ENCODE measurements at places on chromosomes 6 and 20. TPM values are rescaled to one million over a fixed set of nuclear protein-coding genes. Genes with fewer than 3 reads are reported as not detected.

- DNase-seq: no peak
Measured at GRCh38 chr6:29680904-29681303, at the start of gene ZFP57. Gene ZFP57 (minus strand): TSS chr6:29681152. CDS start chr6:29677003, 4,149 bp downstream.

DNA sequence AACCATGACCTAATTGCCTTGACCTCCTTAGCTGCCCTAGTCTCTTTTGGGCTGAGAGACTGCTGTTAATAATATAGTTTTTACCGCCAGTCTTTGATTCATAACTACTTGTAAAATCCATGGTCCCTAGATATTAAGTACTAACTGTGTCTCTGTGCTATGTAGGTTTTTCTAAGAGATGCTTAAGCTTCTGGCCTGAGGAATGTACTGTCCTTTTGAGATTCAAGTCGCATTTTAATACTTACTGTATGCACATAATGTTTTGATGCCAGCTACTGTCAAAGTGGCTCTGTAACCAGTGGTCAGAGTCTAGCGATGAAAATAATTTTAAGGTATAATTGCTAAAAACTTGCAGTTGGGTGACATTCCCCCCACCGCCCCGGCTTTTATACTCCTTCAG lies 2.1 kb downstream of the AKAP12 start:
- no peak for DNase-seq

GSTA3 gene
- polyA plus RNA-seq: 0.74 TPM

DNA sequence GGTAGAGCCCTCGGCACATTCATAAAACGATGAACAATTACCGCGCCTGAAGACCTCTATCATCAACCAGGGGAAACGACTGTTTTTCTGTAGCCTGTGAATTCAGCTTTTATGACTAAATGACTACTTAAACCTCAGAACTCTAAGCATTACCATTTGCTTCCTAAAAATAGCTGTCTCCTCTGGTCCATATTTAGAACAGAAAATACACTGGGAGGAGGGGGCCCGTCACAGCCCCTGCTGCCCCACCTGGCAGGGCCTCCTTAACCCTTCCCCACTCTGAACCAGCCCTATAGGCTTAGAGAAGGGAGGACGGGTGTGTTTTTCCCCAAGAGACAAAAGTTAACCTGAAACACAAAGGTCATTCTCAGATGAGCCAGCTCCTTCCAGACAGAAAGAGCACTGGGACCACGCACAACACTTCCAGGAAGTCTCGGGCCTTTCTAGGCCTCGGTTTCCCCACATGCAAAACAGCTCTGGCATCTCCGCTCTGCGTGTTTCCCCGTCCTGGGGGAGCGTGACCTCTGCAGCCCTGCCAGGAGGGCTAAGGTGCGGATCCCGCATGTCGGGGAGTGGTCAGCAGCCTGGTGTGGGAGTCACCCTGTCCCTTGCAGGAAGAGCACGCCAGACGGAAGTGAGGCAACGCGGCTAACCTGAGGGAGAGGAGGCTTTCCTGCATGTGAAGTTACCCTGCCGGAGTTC lies 193.9 kb downstream of the DLL1 start:
- DNase-seq: no peak

TFAP2C gene
- 0.54 TPM for polyA plus RNA-seq

DNA sequence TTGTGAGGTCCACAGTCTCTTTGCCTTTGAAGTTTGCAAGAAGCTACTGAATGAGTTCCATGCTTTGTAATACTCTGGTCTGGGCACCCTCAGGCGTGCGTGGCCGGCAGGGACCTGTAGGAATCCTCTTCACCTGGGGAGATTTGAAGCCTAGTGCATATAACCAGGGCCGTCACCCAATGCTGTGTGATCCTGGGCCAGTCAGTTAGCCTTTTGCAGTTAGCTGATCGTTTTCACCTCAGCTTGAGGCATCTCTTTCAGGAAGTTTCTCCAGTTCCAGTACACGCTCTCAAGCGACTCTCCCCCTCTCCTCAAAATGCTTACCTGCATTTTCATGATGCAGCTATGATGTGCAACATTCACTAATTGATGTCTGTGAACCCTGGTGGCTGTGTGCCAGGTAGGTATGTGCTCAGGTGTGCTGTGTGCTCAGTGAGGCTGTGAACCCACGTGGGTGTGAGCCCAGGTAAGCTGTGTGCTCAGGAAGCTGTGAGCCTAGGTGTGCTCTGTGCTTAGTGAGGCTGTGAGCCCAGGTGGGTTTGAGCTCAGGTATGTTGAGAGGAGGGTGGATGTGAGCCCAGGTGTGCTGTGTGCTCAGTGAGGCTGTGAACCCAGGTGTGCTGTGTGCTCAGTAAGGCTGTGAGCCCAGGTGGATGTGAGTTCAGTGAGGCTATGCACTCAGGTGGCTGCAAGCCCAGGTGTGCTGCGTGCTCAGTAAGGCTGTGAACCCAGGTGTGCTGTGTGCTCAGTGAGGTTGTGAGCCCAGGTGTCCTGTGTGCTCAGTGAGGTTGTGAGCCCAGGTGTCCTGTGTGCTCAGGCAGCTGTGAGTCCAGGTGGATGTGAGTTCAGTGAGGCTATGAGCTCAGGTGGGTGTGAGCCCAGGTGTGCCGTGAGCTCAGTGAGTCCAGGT lies 120.4 kb downstream of the PHACTR3 start:
- DNase-seq: no peak

- no peak for DNase-seq
Measured at GRCh38 chr6:44740566-44741120, 353.1 kb downstream of the CDC5L start.
